WTC11 (cell line): ENCODE measurements at places on chromosomes 5 and 9.

DNA sequence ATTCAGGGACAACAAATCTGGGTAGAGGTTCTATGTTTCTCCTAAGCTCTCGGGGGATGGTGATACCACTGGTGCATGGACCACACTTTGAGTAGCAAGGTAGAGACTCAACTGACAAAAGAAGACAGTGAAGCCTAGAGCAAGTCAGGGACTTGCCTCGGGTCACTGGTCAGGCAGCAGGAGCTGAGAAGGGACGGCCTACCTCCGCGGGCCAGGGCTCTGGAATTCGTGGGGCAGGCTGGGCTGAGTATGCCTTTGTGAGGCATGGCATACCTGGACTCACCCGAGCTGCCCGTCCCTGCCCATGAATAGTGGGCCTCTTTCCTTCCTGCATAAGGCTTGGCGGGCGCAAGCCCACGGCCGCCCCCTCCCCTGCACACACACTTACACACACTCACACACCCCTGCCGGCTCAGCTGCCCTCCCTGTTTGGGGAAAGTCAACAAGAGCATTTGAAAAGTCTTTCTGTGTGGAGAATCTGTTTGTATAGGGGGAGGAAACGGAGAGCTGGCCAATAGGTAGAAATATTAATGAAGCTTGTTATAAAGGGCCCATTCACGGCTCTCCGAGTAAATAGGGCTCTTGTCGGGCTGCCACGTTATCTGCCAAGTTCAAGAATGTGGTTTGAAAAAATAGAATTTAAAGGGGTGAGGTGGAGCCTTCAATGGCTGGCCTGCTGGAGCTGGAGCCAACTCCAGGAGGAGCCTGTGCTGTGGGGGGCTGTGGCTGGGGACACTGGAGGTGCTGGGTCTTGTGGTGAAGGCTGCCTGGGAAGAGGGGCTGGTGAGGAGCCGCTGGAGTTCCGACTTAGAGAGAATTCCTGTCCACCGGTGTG lies 19.1 kb upstream of the KIF12 start:
- no peak for DNase-seq

GRCh38 chr5:78893940-78894677 lies 91.0 kb downstream of the ARSB start:
- no peak for DNase-seq

DNA sequence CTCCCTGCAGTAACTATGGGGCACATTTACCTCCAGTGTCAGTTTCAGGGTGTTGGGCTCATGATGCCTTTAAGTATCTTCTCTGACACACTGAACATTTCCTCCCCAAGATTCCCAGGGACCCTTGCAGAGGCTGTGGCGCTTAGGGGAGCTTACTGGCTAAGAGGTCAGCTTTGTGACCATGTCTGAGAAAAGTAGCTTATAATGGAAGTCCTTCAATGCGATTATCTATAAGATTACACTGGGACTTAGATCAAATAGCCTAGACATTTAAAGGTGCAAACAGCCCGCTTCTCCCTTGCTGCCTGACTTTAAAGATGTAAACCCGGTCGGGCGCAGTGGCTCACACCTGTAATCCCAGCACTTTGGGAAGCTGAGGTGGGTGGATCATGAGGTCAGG lies 25.4 kb downstream of the FABP6 start:
- DNase-seq, result no peak

GRCh38 chr9:129557192-129558036 lies 63.5 kb downstream of the C9orf50 start:
- peak; percentile 97 for DNase-seq

DNA sequence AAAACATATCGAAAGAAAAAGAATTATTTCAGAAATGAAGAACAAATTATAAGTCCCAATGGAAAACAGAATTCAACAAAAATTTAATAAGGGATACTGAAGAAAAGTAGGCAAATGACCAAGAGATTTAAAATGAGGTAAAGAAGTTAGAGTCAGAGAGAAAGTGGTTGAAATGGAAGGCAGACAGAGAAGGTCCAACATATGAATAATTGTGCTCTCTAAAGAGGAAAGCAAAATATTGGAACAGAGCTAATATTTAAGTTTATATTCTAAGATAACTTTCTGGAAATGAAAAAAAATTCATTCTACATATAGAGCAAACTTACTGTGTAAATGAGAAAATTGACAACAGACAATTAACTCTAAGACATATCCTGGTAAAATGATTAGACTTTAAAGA lies 94.1 kb downstream of the PTCH1 start:
- no peak for DNase-seq

- no peak for DNase-seq
Observed at GRCh38 chr5:115068239-115069086, 101.2 kb downstream of the TRIM36 start.

- DNase-seq, result no peak
Observed at GRCh38 chr5:113232221-113232620, 202.6 kb downstream of the TSSK1B start.

- DNase-seq, result peak; percentile 26
Observed at GRCh38 chr5:35233601-35234000, 3.3 kb upstream of the PRLR start.

DNA sequence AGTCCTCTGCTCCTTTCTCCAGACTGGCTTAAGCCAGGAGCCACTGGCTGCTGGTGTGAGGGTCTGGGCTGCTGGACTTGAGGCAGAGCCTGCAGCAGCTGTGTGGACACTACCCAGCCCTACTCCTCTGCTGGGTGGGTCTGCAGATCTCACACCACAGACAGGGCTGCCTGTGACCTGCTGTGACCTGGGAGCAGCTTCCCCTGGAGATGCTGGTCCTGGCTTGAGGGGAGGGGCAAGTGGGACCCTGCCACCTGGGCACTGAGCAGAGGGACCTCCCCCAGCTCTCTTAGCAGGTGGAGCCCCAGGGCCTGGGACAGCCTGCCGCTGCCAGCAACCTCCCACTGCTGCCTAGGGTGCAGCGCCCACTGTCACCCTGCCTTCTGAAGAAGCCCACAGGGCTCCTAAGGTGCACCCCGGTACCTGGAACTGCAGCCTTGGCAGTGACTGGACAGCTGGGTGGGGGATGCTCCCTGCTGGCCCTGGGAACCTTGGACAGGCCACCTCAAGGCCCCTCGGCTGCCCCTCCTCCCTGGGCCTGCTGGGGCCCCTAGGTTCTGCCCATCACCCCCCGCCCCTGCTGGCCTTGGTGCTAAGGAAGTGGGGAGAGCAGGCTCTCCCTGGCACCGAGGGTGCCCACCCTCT lies 9.1 kb downstream of the CACFD1 start:
- DNase-seq, result no peak

DNA sequence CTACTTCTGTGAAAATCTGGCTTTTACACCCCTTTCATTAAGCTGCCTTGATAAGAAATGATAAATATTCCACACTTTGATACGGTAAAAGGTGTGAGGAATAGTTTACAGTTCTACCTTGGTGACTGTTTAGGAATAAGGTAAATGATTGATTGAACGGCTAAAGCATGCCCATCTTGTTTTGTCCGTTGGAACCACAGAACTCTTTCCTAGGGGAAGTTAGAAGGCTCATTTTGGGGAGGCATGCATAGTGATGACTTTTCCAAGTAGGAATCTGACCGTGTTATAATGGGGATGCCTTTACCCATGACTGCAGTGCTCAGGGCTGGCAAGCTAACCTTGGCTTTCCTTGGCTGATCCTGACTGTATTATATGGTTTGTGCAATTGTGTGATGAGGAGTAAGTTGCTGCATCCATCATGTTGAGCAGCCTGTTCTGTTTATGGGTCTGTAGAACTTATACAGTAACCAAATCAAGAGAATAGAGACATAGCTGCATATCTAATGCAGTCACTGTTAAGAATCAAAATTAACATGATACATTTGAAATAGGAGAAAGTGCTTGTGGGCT lies 24.5 kb downstream of the PCSK5 start:
- no peak for DNase-seq

- DNase-seq, result no peak
Observed at GRCh38 chr9:21781656-21782055, 20.8 kb upstream of the MTAP start.

GRCh38 chr9:112378328-112379176 lies 1.4 kb upstream of the HSDL2 start:
- no peak for DNase-seq

- DNase-seq, result no peak
Observed at GRCh38 chr5:10409504-10409903, 32.2 kb upstream of the ROPN1L start.

- DNase-seq, result no peak
Observed at GRCh38 chr9:38656896-38657295, 36.5 kb upstream of the ANKRD18A start.

- DNase-seq, result no peak
Observed at GRCh38 chr9:23379842-23380241, 446.2 kb downstream of the ELAVL2 start.

GRCh38 chr9:73872701-73873100 lies 624.4 kb upstream of the RORB start:
- DNase-seq, result no peak

GRCh38 chr5:174231956-174232487 lies 186.5 kb downstream of the NSG2 start:
- no peak for DNase-seq

GRCh38 chr5:168005093-168005492 lies 286.4 kb upstream of the WWC1 start:
- no peak for DNase-seq

DNA sequence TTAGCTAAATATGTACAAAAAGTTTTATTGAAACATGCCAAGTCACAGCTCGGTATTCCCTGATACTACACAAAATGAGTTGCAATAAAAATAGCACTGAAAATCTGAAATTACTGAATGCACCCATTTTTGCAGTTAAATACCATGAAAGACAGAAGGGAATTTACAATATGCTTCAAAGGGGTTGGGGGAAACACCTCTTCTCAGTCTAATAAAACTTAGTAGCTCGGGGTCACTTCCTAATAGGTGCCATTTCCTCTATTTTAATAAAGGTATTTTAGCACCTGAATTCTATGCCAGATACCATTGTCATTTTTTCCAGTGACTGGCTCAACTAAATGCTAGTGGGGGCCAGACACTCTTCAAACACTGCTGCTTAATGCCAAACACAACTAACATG lies 204.1 kb upstream of the MEF2C start:
- no peak for DNase-seq

DNA sequence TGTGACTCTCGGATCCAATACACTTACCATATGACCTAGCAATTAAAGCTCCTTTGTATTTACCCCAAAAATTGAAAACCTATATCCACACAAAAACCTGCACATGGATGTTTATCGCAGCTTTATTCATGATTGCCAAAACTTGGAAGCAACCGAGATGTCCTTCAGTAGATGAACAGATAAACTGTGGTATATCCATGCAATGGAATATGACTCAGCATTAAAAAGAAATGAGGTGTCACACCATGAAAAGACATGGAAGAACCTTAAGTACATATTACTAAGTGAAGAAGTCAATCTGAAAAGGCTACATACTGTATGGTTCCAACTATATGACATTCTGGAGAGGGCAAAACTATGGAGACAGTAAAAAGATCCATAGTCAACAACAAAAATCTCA lies 82.0 kb upstream of the PHF24 start:
- DNase-seq, result no peak

DNA sequence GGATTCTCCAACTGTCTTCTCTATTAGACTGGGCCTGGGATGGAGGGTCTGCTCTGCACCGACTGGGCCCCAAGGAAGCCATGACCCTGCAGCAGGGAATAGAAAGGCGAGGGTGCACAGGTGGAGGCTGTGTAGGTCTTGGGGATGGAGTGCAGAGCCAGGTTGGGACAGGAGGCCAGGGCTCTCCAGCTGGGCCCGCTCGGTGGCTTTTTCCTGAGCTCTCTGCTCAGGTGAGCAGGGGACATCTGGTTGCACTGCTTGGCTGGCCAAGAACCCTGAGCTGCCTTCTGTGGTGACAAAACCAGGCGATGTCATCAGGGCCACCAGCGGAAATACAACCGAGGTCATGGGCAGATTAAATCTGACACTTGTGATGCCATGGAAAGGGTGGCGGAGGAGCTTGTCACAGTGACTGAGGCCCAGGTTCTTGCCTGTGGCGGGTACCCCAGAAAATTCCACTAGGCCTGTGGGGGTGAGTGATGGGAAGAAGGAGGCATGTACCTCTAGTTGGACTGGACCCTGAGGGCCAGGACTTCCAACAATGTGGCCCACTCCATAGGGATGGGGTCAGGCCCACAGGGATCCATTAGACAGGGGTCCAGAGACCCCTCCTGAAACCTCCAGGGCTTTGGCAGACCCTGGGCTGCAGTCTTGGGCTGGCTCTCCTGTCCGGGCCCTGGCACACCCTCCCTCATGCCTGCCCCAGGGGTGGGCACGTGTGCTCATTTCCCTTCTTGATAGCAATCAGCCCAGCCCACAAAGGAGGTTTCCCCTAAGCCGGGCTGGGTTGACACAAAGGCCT lies 4.4 kb upstream of the IL3 start:
- no peak for DNase-seq

- DNase-seq, result no peak
Observed at GRCh38 chr9:113746486-113746885, 129.6 kb upstream of the ZNF618 start.

DNA sequence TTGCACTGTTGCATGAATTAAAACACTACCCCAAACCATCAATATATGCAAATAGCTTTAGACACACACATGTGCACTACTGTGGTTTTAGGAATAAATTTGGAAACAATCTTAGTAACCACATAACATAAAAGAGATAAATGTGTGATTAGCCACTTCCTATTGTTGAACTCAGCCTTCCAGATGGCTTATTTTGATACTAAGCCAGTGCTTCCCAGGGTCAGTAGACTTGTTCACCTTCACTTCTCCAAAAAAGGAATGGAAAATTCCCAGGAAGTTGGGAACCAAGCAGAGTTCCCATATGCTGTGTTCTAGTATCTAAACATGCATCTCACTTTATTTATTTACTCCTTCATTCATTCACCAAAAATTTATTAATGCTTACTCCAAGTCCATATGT lies 47.8 kb downstream of the SVEP1 start:
- DNase-seq, result no peak

DNA sequence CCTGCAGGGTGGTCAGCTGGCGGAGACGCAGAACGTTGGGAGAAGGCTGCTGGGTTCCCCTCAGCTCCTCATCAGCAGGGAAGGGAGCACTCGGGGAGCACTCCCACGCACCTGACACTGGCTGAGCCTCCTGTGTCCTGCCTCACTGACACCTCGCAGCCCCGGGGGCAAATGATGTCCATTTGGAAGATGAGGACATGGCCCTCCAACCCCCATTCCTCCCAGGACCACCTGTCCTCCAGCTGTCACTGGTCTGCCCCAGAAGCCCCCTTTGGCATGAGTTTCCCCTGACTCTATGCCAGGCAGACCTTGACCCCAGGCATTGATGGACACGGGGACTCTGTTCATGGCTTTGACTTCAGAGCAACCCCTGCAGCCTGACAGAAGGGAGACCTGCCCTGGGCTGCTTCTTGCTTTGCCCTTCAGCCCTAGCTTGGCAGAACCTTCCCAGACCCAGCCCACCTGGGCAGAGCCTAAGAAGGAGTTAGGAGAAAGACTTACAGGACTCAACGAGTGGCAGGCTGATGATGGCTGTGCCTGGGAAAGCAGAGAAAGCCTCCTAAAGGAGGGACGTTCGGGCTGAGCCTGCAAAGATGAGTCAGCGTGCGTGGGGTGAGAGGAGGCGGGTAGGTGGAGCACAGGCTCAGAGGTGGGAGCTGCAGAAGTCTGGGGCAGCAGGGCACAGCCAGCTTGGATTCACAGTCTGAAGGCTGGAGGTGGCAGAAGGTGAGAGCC lies 90.6 kb downstream of the LMX1B start:
- no peak for DNase-seq
